ENCODE measurements at places on chromosomes 3 and 15.

GRCh38 chr15:32746116-32746857, 28.5 kb downstream of the GREM1 start:
- DNase-seq: no peak

DNA sequence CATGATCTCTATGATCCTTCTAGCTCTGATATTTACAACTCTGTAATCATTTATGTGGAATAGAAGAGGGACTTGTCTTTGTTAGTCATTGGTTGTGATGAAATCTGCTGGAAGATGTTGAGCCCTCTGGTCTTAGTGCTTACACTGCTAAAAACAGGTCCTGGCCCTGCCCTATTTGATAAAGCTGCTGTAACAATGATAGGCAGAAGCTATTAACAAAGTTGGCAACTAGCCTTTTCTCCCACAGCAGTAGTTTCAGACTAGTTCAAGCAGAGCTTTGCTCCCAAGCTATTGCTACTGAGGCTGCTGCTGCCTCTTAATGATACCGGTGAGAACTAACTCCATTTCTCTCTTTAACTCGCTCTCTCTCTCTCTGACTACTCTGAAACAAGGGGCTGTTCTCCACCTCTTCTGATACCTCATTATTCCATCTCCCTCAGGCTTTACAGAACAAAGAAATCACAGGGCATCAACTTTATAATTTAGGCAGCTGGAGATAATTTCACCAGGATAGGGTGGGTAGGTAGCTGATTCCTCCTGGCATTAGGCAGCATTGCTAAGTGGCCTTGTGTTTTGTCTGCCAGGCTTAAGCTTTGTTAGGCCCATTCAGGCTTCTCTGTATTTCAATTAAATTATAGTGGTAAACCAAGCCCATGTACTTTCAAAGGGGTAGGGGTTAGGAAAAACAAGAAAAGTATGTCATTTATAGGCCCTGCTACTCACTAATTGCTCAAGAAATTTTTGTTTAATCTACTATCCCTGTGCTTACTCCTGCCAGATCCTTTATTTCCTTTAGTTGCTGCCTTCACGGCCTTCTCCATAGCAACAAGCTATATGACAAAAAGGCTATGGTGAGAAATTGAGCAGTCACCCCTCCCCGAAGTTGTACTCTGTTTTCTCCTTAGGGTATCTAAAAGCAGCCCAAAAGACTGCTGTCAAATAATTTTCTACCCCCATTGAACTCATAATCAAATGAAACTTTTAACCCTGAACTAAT, 139.6 kb downstream of the RBPMS2 start:
- no peak for DNase-seq

GRCh38 chr3:182241766-182242488, 530.2 kb downstream of the SOX2 start:
- DNase-seq: no peak

GRCh38 chr3:112904786-112905185, 58.1 kb upstream of the CD200R1L start:
- no peak for DNase-seq

DNA sequence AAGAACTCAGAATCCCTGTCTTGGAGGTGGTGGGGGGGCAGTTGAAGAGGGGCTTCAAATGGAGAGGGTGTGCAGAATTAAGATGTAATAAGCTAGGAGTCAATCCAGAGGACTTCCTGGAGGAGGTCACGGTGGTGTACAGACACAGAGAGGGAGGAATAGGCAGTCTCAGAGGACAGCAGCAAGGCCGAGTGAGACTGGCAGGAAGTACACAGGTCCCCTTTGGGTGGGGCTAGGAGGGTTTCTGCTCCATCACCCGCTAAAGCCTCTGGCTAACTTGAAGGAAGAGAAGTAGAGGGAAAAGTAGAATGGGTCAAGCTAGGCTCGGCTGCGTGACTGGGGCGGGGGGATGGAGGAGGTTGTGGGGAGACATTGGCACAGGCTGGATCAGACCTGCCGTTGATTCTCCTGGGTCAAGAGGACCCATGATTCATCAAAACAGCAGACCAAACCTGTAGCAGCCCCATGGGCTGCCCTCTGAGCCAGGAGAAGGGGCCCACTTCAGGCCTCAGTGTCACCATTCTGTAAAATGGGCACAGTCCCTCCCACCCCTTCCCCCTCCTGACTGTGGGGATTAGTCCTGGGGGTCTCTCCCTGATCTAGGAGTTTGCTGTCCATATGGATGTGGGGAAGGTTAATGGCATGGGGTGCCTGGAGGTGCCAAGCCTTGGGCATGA, 16.9 kb downstream of the CSPG4 start:
- DNase-seq: no peak

DNA sequence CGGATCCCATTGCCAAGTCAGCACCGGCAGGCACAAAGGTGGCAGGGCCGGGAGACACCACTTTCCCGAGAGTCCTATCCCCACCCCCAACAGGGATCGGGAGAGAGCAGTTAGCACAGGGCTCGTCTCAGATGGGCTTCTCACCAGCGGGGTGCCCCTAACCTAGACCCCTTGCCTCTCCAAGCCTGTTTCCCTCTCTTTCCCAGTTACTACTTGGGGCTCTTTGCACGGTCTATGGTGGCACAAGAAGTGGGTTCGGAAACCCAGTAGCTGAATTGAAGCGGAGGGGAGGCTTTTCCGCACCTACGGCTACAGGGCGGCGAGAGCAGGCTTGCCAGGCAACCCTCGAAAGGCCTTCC, 383 bp upstream of the EFCC1 start:
- DNase-seq: no peak

DNA sequence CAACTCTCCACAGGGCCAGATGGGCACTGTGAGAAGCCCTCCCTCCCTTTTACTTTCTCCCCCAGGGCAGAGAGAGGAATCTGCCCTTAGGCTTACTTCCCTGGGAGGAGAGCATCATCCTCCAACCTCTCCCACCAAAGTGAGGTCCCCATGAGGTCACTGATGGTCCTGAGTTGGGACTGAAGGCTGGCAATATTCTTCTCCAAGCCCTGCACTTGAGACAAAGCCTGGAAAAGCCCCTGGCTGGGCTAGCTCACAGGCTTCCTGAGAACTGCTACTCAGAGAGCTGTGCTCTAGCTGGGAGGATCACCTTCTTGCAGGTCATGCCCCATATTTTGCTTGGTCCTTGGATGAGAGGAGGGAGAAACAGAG, 110.0 kb upstream of the MEF2A start:
- DNase-seq: no peak

DNA sequence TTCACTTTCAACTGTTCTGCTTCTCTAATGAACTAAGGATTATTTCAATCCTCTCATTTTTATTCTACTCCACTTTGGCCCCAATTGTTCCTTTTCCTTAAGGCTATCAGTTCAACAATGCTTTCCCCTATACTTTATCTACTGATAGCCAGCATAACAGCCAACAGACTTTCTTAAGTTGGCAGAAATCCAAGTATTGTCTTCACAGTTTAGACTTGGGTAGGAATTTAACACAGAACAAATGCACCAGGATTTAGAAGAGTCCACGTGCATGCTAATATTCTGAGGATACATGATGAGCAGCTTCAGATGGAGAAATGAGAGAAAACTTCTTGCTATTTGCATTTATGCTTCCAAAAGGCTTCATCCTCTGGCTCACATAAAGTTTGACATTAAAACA, 54.8 kb downstream of the FBN1 start:
- no peak for DNase-seq

DNA sequence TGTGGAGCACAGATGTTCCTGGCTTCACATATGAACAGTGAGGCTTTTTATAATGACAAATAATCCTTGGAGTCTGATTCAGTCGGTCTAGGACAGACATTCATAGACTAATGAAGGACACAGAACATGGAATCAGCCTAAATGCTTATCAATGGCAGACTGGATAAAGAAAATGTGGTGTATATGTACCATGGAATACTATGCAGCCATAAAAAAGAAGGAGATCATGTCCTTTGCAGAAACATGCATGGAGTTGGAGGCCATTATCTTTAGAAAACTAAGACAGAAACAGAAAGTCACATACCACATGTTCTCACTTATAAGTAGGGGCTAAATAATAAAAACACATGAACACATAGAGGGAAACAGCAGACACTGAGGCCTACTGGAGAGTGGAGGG, 19.9 kb upstream of the LPP start:
- DNase-seq: no peak

GRCh38 chr15:73319460-73320245, 49.1 kb downstream of the HCN4 start:
- no peak for DNase-seq

- no peak for DNase-seq
Observed at GRCh38 chr15:90553248-90553745, 23.6 kb downstream of the CRTC3 start.

GRCh38 chr3:49166752-49167556, 823 bp upstream of the CCDC71 start:
- DNase-seq: no peak

DNA sequence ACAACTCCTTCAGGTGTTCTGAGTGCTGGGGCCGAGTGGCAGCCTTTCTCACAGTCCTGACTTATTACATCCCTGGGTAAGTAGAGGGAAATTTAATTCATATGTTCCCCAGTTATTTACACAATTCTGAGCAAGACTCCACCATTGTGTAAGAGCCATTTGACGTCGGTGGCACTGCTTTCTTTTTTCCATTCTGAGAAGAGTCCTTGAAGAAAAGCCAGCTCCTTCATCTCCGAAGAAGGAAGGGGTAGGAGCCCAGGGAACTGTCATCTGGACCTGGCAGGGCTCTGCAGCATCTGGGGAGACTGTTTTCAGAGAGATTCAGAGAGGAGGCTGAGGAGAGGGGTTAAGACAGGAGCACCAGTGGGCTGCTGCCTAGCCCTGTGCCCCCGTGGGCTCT, 22.6 kb upstream of the MASP1 start:
- no peak for DNase-seq

GRCh38 chr15:86572368-86572841, 492.7 kb downstream of the AGBL1 start:
- DNase-seq: no peak

GRCh38 chr15:77418966-77419835, 703 bp downstream of the PEAK1 start:
- DNase-seq: no peak

- no peak for DNase-seq
Observed at GRCh38 chr3:188727052-188727451, 444.7 kb upstream of the TPRG1 start.

GRCh38 chr3:124486324-124486723, 243.9 kb upstream of the UMPS start:
- DNase-seq: no peak

DNA sequence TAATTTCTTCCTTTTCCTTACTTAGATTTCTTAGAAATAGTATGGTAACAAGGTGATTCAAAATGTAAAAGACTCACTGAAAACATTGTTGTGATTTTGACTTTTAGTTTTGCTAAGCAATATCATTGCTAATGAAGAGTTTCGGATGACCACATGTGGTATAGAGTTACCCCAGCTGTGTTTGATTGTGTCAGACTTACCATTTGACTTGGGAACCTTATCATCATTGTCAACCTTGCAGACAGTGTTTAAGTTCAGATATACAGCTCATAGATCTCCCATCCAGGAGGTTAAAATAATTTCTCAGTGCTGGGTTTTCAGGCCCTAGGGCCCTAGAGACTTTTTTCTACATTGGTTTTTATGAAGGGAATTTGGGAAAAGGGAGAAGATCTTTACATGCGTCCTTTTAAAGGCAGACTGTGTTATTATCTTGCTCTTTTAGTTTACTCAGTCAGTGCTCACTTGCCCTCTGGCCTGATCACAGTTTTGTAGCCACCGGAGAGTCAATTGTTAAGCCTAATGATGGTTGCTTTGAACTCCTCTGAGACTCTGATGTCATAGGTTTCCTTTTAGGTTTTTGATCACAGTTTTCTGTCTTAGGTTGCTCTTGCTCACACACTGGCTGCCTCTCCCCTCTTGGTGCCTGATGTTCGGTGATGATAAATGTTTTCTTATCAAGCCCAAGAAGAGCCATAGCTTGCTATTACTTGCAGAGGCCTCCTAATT, 133.5 kb upstream of the ZPLD1 start:
- DNase-seq: no peak

- DNase-seq: no peak
Observed at GRCh38 chr15:28933710-28934445, 48.1 kb downstream of the APBA2 start.

- DNase-seq: no peak
Observed at GRCh38 chr3:134029256-134029733, 430 bp downstream of the SLCO2A1 start.

DNA sequence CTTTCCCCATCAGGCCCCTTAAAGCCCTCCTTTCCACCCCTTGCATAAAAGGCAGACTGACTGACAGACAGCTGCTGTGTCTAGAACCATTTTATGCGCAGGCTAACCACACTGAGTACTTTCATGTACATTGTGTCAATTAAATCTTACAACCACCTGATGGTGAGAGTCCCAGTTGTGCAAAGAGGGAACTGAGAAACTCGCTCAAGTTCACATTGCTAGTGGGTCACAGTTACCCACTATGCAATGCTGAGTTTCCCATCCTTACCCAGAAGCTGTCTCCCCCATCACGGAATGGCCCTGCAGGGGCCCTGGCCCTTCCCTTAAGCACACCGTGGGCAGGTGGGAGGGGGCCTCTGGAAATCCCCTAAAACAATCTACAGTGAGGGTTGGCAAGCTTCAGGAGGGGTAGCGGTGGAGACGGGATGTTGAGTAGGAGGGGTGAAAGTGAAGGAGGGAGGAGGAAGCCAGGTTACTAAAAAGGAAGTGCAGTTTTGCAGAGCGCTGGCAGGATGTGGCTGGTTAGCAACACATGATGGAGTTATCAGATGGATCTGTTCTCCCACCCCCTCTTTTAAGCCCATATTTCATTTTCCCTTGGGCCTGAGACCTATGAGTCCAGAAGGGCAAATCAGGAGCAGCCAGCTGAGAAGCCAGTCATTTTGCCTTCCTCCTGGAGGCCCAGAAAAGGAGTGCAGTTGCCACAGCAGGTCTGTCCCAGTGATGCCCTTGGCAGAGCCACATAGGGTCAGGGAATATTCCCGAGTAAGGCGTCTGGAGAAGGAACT, 30.0 kb downstream of the STARD5 start:
- peak; percentile 78 for DNase-seq

DNA sequence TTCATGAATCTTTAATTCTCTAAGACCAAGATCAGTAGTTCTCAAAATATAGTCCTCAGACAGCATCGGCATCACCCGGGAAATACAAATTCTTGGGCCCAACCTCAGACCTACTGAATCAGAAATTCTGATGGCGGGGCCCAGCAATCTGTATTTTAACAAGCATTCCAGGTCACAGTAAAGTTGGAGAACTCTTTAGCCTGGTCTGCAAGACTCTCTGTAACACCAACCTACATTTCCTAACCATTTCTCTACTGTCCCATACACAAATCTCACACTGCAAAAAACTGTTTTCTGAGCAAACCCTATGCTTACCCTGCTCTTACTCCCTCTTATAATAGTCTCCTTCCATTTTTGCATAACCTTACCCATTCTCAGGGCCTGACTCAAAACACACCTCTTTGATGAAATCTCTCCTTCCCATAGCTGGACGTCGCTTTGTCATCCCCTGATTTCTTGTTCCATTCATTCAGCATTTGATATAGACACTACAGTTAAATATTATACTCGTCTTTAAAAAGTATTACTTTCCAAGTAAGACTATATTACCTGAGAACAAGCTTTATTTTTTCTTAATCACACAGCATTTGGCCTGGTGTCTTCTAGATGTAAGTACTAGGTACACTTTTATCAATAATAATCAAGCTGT, 83.3 kb upstream of the MYO5C start:
- no peak for DNase-seq

- DNase-seq: no peak
Observed at GRCh38 chr3:31533169-31534064, 692 bp downstream of the STT3B start.

Measured in GDM1 (cell line).